ENCODE measurements at places on chromosomes 1 and 21.
A peak's percentile ranks its signal among the peaks of the same experiment; 100 is the strongest.

GRCh38 chr1:157315544-157315943, 177.3 kb upstream of the ETV3 start:
- no peak for DNase-seq

DNA sequence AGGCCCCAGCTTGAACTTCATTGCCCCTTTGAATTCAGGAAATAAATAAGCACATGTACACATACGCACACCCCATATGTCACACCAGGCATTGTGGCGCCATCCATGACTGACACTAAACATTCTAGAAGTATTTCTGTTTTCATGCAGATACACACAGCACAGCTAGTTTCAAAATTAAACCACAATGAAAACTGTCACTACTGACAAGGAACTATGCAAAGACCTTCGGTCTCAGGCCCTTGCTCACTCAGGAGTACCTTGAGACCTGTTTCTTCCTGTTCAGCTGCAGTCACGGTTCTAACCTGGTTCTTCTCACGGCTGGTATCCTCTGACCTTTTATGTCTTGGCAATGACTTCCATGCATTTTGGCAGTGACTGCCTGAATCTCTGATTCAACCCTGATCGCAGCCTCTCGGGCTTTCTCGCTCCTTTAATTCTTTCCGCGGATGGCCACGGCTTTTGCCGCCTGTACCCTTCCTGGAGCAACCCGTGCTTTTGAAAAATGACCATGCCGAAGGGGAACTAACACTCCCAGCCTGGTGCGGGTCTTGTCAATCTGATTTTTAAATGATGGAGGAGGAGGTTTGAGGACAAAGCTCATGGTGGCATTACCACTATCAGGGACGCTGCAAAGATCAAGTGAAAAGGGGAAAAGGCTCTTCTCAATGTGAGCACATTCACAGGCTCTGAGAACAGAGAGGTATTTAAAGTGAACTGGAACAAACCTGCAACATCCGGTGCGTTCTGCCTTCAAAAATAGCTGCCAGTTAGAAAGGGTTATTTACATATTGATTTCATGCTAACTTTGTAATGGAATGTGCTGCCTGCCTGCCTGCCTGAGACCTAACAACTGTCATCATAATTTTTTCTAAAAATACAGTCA, 384.6 kb downstream of the RRAGC start:
- peak; percentile 78 for DNase-seq

- no peak for DNase-seq
Observed at GRCh38 chr1:60118085-60118484, 44.5 kb upstream of the C1orf87 start.

- DNase-seq, result no peak
Observed at GRCh38 chr1:1541956-1542765, 1.7 kb upstream of the TMEM240 start.

GRCh38 chr1:168386949-168387586, 106.4 kb downstream of the TBX19 start:
- DNase-seq, result no peak

- DNase-seq, result no peak
Observed at GRCh38 chr21:44295646-44296045, 4.2 kb upstream of the PFKL start.

- no peak for DNase-seq
Observed at GRCh38 chr1:95699149-95699953, 465.3 kb downstream of the RWDD3 start.

GRCh38 chr1:218345673-218346390, 696 bp downstream of the TGFB2 start:
- DNase-seq, result no peak

- no peak for DNase-seq
Observed at GRCh38 chr1:18205319-18205718, 97.7 kb downstream of the IGSF21 start.

GRCh38 chr21:36909901-36910561, 56.4 kb downstream of the HLCS start:
- no peak for DNase-seq
